ENCODE measurements at places on chromosomes 6 and 20.

DNA sequence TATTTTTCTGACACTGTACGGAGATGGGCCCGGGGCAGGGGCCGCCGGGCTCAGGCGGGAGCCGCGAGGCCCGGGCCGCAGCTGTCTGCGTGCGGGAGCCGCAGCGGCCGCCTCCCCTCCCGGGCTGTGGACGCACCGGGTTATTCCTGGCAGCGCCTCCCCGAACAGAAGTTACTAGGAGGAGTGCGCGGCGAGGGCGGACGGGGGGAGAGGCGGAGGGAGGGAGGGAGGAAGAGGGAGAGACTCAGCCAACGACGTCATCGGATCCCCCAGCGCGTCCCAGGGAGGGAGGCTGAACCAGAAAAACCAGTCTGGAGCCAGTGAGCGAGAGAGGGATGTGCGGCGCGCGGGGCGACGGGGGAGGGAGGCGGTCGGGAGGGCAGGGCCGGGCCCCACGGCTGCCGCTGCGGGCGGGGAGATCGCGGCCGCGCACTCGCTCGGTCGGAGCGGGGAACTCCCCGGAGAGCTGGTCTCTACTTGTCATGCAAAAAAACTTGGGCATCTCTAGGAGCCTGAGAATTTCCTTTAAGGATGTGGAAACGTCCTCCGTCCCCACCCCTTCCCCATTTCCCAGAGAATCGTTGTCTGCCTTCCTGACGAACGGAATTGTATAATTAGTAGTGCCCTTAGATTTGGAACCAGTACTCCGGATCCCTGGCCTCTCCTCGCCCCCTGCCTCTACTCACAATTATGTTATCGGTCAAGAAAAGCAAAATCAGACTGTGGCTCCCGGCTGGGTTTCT is 1.4 kb upstream of the HIVEP2 start:
- peak; percentile 45 for DNase-seq

GRCh38 chr6:2783188-2783963 is 18.2 kb downstream of the WRNIP1 start:
- no peak for DNase-seq

DNA sequence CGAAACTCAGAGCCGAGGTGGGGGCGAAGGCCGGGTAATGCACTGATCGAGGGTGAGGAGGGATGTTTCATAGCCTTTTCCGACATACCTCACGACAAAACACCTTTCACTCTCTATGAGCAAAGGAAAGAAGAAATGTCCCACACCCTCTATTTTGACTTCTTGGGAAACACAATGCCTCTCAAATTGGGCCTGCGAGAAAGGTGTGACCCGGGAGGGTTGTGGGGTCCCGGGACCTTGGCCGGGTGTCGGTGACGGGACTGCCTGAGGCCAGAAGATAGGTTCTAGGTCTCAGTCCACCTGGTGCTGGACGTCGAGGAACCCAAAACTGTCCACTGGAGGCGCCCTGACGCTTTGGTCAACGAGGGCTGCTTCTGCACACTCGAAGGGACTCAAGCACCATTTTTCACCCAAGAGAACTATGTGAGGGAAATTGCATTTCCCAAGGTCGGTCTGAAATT is 41.1 kb upstream of the OSTM1 start:
- DNase-seq, result no peak

DNA sequence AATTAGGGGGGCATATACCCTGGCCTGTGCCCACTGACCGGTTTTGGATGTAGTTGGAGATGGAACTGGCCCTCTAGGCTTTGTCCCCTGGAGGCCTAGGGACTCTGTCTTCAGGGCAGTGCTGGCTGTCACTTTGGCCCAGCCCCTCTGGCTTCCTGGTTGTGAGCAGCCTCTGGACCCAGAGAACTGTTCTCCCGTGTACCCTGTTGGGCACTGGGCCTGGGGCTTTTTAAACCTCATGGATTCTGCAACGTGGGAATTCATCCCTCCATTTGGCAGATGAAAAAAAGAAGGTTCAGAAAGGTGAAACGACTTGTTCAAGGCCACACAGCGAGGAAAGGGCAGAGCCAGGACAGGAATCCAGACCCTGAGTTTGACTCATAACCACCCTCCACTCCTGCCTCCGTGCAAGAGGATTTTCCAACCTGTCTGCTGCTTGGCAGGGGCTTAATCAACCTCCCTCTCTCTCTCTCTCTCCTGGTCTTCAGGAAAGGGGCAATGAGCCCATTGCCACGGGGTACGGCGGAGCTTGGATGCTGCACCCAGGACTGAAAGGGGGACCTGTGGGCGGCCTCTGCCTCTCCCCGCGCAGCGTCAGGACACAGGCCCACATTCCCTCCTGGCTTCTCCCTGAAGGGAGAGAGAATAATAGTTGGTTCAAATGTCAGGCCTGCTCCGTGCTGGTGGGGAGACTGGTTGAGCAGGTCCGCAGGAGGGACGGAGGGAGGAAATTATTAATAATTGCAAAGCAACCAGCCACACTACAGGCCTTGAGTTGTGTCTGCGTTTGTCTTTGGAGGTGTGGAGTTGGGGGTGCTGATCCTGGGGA is 56.0 kb downstream of the CEBPB start:
- DNase-seq, result no peak

DNA sequence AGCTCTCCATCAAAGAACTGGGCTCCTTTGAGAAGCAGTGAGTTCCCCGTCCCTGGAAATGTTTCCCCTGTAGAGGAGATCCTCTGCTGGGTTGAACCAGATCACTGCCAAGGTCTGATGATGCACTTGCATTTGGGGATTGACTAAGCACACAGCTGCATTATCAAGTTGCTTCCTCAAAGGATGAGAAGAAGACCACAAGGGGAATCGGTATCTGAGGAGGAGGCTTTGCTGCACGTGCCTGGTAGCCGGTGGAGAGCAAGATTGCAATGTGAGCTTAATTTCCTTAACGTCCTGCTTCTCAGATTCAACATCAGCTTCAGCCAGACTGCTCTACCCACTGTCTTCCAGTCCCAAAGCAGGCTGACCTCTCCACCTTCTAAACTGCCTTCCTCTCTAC is 128.8 kb upstream of the STMND1 start:
- no peak for DNase-seq

DNA sequence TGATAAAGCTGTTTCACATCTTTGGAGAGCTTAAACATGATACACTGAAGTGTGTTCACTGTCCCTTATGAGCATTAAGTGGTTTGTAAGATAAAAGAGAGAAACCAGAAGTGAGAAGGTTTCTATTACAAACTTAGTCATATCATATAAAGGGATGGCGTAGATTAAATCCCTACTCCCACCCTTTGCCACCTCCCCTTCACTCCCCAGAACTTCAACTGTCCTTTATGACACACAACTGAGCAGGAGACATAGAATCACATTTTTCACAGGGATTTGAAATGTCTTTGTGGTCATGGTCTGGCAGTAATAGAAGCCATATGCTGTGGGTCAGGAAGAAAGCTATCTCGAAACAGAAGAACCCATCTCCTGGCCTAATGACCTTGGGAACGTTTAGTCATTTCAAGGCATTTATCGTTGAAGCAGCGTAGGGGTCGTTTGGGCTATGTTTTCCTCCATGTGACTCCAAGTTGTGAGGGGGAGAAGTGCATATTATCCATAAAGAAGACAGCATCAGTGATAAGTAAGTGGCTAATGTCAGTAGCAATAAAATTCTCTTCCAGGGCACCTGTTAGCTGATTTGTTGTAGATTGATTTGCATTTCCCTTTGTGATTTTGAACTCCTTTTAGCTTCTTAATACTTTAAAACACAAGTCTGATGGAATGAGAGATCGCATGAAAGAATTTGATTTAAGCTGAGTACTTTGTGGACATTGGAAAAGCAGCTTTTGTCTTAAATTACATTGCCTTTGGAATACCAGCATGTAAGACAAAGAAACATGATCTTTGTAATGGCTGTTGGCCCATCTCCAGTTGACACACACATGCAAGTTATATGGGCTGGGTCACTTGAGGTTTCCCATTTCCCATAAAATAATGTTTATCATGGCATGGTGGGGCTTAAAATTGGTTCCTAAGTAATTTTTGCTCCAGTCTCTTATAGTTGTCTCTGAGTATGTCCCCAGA is 501.5 kb upstream of the FLRT3 start:
- DNase-seq, result no peak

DNA sequence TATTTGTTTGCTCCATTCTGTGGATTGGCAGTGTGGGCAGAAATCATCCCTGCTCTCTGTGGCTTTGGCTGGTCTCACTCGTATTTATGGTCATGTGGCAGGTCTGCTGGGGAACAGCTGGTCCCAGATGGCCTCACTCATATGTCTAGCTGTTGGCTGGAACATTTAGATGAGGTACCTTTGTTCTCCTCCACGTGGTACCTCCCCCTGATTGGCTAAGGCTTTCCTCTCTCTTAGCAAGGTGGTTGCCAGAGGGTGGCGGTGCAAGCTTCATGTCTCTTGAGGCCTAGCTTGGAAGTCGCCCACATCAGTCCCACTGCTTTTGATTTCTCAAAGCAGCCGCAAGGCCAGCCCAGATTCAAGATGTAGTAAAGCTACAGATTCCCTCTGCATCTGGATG is 348.5 kb upstream of the BTBD3 start:
- no peak for DNase-seq
